ENCODE measurements at places on chromosomes 13 and 19.

DNA sequence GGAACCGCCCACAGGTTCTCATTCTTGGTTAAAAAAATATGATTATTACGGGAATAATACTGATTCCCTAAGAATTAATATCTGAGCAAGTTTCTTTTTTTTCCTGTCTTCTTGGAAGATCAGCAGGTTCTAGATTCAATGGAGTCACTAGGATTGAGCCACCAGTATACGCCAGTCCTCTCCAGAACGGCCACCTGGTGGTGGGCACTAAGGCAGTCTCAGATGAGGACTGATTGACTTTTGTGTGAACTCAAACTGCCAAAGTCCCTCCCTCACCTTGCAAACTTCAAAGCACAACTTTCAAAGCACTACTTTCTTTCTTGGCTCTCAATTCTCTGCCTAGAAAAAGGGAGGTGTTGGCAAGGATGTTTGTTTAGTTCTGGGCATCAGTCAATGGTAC is 33.3 kb upstream of the ALOX5AP start:
- no peak for DNase-seq

- DNase-seq: no peak
Measured at GRCh38 chr13:26861941-26862340, 101.4 kb upstream of the GPR12 start.

GRCh38 chr19:9132422-9132821 is 5.7 kb upstream of the OR7G3 start:
- DNase-seq: no peak

- no peak for DNase-seq
Measured at GRCh38 chr13:99661791-99662190, 160.5 kb downstream of the TM9SF2 start.

GRCh38 chr19:8355631-8356402 is 8.1 kb upstream of the ANGPTL4 start:
- peak; percentile 63 for DNase-seq

GRCh38 chr19:32662186-32662585 is 12.8 kb downstream of the ANKRD27 start:
- no peak for DNase-seq

DNA sequence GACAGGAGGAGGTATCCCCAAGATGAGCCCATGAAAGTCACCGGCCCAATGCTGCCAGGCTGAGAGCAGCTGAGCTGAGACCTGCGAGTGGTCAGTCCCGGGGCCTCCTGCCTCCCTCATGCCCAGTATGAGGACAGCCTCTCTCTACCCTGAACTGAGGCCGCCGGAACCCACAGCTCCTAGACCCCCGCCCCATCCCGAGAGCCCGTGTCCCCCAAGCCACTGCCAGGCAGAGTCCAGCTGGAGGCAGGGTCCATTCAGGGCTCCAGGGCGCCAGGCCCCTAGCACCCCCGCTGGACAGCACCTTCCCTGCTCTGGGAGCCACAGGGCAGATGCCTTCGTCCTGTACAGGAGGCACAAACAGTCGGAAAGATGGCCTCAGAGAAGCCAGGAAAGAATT is 38.7 kb downstream of the MLLT1 start:
- no peak for DNase-seq

DNA sequence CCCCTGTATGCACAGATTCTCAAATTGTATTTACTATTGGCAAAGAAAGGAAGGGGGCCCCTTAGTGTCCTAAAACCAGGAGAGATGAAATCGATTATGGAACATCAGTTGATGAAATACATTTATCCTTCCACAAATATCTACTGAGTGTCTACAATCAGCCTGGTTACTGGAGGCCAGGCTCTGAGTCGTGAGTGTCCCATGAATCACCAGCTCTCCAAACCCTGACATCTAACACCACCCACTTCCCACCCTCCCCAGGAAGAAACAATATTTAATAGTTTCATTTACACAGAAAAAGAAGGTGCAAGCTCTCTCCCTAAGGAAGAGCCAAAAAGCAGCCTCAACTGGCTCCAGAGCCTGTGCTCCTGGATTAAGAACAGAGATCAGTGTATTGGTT is 25.2 kb downstream of the KCTD15 start:
- DNase-seq: no peak

- no peak for DNase-seq
Measured at GRCh38 chr19:44707794-44708193, 8.8 kb downstream of the CEACAM16 start.

DNA sequence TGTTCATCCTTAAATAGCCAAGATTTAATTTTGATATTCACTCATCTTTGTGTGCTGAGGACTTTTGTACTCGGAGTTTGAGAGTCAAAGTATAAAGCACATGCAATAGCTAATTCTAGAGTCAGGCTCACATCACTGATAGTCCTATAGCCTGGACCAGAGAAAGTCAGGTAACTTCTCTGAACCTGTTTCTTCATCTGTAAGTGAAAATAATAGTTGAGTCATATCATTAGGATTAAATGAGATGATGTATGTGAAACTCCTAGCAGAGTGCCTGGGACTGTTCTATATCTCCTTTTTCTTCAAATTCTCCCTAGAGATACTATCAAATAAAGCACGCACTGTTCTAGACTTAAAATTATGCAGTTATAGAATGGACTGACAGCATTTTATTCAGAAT is 9.0 kb downstream of the CHAMP1 start:
- DNase-seq: no peak

DNA sequence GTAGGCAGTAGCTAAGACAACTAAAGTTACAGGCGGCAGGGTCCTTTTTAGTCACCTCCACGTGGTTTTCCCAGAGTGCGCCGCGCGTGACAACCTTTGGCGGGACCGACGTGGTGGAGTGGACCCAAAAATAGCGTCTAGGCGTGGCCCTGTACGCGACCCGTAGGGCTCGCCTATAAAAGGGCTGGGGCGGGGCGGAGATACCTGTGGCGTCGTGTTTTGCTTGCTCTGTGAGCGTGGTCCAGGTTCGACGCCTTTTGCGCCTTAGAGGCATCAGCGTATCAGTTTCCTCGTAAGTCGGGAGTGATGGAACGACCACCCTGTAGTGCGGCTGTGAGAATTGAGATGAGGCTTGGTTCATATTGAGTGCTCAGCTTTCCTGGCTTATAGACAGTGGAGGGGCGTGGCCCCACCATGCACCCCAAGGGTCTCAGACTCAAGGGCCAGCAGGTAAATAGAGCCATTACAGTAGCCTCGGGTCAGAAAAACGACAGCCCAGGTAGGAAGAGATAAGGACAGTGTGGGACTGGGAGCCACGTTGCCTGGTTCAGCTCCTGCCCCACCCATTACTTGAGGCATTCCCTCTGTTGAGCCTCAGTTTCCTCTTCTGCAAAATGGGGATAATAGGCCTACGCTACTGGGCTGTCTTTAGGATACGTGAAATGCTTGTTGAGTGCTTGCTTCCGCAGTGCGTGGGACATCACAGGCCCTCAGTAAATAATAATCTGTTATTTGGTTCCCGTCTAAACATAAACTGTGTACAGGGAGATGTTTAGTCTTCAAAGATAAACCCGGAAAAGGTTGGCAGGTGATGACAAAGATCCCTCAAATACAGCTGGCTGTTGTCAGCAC is 693 bp upstream of the TMED1 start:
- DNase-seq: peak; percentile 78

- DNase-seq: no peak
Measured at GRCh38 chr13:91725646-91726045, 327.2 kb downstream of the GPC5 start.
